GM12892 (cell line): ENCODE measurements at places on chromosomes 2 and 18.

GRCh38 chr2:46381263-46381849, 84.1 kb downstream of the EPAS1 start:
- DNase-seq: no peak

DNA sequence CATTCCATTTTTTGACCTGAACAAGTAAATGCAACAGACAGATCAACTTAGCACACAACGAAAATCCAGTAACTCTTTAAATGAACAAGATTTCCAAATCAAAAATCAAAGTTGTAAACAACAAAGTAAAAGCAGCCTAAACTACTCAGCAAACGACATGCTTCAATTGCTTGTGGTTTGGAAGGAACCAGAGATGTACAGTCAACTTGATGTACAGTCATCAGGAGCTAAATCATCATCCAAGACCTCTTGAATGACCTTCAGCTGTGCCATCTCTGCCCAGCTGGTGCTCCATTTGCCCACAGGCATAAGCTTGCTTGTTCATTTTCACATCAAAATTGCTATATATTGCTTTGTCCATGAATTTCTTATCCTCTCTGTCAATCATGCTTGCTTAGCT, 109.8 kb downstream of the UPP2 start:
- no peak for DNase-seq

DNA sequence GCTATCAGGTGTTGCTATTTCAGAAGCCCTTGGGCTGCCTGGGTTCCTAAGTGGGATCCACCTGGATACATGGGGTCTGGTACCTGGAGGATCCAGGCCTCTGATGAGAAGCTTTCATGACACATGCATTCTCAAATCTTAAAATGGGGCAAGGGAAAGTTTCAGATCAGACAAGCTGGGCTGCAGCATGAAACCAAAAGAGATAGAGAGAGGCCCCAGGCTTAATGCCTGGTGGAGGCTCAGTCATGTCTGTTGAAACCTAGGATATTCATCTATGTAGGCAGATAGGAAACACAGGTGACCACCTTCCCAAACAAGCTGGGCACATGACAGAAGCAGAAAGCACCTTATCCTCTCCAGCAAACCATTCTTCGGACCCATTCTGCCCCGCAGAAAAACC, 18.8 kb upstream of the PLB1 start:
- no peak for DNase-seq

DNA sequence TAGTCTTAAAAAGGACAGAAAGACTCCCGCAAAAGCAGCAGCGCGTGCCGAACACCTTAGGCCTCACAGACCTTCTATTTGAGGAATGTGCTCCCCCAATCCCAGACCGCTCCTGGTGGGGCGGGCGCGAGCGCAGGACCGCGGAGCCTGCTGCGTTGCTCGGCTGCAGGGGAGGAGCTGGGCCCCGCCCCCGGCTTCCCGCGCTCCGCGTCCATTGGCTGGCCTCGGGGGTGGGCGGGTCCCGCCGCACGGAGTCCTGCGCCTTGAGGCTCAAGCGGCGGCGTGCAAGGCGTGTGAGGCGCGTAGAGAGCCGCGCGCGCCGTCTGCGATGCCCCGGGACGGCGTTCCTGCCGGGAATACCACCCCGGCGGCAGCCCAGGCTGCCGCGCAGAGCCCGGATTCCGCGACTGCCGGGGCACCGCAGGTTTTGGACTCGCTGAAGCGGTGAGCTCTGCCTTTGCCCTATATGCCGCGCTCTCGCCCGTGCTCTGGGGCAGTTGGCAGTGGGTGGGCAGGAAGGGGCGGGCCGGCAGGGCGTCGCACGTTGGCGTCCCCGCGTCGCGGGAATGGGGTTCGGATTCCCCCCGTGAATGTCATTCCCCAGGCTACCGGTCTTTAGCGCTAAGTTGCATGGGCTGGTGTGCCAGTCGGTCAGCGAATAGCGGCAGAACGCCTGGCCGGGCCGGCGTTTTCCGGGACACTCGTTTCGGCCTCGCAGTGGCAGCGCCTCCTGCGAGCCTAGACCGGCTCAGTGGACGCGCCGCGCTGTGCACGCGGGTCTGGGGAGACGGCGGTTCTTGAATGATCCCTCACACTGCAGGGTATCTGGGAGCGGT, 49.6 kb upstream of the PAIP2B start:
- DNase-seq: peak; percentile 72

DNA sequence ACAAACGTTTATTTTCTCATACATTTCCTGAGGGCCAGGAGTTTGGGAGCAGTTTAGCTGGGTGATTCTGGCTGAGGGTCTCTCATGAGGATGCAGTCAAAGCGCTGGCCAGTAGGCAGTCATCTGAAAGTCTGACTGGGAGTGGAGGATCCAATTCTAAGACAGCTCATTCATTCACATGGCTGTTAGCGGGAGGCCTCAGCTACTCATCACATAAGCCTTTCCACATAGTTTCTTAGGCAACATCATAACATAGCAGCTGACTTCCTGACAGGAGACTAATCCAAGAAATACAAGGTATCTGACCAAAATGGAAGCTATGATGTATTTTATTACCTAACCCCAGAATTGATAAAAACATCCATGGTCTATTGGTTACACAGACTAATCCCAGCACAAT, 2.9 kb upstream of the MRPL44 start:
- no peak for DNase-seq

GRCh38 chr2:38856165-38856564, 19.6 kb downstream of the DHX57 start:
- no peak for DNase-seq

GRCh38 chr2:127654838-127655175, 8.9 kb downstream of the GPR17 start:
- no peak for DNase-seq

- DNase-seq: no peak
Measured at GRCh38 chr18:10689236-10690034, 163.6 kb downstream of the NAPG start.

DNA sequence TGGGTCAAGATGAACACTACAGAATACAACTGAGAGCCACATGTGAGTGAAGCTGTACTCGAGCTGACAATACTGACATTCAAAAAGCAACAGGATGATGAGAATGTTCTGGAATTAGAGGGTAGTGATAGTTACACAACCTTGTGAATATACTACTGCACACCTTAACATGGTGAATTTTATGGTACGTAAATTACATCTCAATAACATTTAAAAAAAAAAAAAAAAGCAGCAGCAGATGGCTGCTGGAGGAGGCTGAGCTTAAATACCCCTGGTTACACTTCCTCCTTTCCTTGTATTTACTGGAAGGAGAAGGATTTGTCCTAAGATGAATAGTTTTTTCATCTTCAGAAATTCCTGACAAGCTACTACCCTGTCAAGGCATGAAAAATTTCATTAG, 45.5 kb upstream of the CYP1B1 start:
- DNase-seq: no peak

- no peak for DNase-seq
Measured at GRCh38 chr2:206217743-206218142, 56.7 kb upstream of the ZDBF2 start.

DNA sequence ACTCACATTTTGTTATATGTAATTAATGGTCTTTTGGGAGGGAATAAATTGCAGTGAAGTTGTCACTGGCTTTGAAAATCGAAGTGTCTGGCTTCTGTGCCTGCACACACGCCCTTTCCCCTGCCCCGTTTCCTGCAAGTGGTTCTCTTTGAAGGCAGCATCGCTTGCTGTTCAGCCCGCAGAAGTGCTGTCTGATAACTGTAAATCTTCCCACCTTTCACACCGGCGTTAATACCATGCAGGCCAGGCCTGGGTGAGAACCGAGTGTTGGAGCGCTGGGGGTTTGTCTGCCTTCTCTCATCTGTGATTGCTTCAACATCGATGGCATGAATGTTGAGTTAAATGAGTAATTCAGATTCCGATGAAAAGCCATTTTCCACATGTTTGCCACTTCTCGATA, 37.9 kb upstream of the RPL31 start:
- no peak for DNase-seq

DNA sequence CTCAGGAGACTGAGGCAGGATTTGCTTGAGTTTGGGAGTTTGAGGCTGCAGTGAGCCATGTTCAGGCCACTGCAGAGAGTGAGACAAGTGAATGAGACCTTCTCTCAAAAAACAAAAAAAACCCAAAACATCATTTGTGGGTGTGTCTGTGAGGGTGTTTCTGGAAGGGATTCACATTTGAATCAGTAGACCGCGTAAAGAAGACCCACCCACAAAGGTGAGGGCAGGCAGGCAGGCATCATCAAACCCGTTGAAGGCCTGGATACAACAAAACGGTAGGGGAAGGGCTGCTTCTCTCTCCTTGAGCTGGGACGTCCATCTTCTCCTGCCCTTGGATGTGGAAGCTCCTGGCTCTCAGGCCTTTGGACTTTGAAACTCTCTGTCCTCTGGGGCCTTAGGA, 25.4 kb downstream of the CDKL4 start:
- no peak for DNase-seq

- DNase-seq: no peak
Measured at GRCh38 chr2:9478526-9478925, 4.2 kb downstream of the IAH1 start.

GRCh38 chr2:214247531-214247930, 163.3 kb upstream of the VWC2L start:
- DNase-seq: no peak

DNA sequence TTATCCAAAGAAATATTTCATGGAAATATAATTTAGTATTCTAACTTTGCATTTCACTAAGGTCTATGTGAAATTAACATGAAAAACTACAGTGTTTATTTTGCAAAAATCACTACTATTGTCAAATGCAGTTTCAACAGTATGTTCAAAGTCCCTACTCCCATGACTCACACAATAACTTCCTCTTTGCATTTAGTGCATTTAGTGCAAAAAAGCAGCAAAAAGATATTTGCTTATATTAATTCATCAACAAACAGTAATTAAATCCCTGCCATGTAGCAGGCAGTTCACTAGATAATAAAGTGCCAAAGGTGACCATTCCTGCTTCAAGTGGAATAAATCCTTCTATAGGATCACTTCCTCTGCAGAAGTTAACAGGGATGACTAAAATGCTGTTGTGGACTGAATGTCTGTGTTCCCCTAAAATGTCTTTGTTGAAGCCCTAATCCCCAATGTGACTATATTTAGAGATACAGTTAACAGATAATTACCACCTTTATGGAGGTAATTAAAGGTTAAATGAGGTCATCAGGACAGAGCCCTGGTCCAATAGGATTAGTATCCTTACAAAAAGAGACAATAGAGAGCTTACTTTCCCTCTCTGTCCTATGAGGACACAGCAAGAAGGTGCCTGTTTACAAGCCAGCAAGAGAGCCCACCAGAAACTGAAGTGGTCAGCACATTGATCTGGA, 61.7 kb downstream of the STK39 start:
- no peak for DNase-seq

- DNase-seq: no peak
Measured at GRCh38 chr2:205273627-205274026, 408.7 kb upstream of the NRP2 start.

DNA sequence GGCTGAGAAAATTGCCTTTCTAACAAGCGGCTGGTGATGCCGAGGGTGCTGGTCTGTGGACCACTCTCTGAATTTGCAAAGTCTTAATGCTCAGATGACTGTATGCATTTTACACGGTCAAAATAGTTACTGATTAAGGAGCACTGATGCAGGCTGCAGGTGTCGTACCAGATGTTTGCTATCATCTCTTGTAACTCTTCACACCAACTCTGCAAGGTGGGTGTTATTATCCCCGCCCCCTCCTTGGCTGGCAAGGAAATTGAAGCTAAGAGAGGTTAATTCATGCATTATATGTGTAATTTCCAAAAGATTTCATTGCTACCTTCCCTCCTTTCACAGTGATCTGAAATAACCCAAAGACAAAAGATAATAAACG, 13.0 kb upstream of the LBH start:
- no peak for DNase-seq

GRCh38 chr2:169047256-169048250, 16.4 kb upstream of the ABCB11 start:
- no peak for DNase-seq

DNA sequence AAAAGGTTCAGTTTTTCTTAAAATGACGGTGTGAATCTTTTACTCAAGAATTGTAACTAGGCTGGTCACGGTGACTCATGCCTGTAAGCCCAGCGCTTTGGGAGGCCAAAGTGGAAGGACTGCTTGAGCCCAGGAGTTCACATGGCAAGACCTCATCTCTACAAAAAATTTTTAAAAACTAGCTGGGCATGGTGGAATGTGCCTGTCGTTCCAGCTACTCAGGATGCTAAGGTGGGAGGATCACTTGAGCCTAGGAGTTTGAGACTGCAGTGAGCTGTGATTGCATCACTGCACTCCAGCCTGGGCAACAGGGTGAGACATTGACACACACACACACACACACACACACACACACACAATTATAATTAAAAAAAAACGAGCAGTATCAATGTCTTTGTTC, 369.8 kb downstream of the DPP10 start:
- no peak for DNase-seq

GRCh38 chr2:86807468-86808275, 17.0 kb upstream of the CD8A start:
- DNase-seq: no peak

GRCh38 chr2:219695145-219695709, 67.8 kb downstream of the SLC4A3 start:
- DNase-seq: no peak

DNA sequence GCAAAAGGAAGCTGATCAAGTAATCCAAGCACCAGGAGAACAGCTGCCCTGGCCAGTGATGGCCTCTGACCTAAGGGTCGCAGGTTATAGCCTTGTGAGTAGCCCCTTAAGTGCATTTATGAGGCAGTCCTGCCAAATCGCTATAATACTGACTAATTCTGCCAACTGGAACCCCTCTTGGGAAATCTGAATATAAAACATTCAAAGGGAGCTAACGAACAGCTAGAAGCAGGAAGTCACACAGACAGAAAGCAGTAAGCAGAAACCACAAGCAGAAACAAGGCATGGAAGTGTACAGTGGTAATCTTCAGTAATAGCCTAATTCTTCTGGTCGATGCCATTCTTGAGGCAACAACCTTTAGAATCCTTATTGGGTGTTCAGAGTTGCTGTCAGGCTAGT, 521.3 kb downstream of the METTL4 start:
- no peak for DNase-seq

DNA sequence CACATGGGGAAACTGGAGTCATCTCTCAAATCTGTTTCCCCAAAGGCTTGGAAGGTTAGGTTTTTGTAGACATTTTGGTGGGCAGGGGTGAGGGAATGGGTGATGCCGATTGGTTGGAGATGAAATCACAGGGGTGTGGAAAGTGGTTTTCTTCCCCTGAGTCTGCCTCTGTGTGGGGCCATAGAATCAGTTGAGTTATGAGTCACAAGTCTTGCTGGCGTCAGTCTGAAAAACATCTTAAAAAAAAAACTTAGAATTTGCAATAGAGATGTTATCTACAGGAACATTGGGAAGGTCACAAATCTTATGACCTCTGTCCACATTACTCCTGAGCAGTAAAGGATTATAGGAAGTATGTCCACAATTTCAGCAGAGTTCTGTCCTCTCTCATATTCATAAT, 314.6 kb downstream of the CNTNAP5 start:
- no peak for DNase-seq
